ENCODE measurements at places on chromosomes 6 and 20.

DNA sequence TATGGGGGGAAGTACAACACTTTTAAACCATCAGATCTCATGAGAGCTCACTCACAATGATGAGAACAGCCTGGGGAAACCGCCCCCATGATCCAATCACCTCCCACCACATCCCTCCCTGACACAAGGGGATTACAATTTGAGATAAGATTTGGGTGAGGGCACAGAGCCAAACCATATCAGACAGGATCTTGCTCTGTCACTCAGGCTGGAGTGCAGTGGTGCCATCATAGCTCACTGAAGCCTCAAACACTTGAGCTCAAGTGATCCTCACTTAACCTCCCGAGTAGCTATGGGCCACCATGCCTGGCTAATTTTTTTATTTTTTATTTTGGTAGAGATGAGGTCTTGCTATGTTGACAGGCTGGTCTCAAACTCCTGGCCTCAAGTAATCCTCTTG, 5.1 kb upstream of the IYD start:
- no peak for DNase-seq

- DNase-seq: no peak
Observed at GRCh38 chr6:18451756-18452155, 64.6 kb downstream of the RNF144B start.

DNA sequence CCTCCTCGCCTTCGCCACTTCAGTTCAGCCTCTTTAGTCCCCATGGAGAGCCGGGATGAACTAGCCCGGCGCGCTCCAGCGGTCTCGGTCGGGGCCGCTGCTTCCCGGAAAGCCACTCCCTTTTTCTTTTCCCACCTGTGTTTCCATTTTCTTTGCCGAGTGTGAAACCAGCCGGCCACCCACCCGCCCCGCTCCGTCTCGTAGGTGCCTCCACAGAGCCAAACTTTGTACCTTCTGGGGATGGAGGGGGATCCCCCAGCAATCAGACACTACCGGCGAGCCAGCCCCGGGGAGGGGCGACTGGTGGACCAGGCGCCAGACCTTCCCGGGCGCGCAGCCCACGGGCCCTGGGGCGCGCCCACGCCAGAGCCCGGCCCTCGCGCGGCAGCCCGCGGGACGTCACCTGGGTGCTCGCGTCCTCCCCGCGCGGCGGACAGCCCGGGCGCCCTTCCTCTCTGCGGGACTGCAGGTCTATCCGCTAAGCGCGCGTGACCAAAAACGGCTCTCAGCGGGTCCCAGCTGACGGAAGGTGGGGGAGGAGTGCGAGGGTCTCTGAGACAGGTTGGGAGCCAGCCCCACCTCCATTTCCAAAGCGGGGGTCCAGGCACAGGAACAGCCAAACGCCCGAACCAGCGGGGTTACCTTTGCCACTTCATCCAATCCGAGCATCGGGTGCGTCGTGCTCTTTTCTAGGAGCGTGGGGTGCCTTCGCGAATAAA, at the start of gene MCHR2:
Gene MCHR2 (minus strand): TSS at position 691 of the 719 bp plus-strand sequence. CDS start 38,076 bp downstream, outside the sequence.
- DNase-seq: no peak

GRCh38 chr6:28105245-28105639, 19.2 kb upstream of the ZSCAN16 start:
- no peak for DNase-seq

- DNase-seq: no peak
Observed at GRCh38 chr6:140401761-140402160, 1027.3 kb upstream of the CITED2 start.

GRCh38 chr6:168962886-168963285, 290.8 kb downstream of the THBS2 start:
- no peak for DNase-seq

DNA sequence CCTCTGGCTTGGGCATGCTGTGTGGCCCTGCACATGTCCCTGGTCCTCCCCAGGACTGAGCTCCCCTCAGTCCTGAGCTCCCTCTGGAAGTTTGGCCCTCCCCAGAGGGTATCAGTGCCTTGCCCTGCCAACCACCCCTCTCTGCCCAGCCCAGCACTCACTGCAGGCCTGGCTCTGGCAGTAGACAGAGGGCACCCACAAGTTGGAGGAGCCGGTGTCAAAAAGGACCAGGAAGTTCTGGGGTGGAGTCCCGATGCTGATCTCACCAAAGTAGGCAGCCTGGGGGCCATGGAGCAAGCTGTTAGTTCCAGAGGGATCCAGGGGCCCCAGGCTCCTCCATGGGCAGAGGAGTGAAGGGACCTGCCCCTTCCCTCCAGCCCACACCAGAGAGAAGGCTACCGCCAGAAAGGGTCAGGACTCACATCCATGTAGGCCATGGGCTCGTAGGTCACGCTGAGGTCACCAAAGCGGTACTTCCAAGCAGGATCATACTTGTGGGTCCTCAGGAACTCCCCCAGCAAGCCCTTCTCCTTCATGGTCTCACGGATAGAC, 2.9 kb downstream of the PGC start:
- no peak for DNase-seq

- no peak for DNase-seq
Observed at GRCh38 chr20:32501709-32502108, 83.4 kb downstream of the NOL4L start.

GRCh38 chr6:111843347-111844147, 29.7 kb downstream of the FYN start:
- no peak for DNase-seq

DNA sequence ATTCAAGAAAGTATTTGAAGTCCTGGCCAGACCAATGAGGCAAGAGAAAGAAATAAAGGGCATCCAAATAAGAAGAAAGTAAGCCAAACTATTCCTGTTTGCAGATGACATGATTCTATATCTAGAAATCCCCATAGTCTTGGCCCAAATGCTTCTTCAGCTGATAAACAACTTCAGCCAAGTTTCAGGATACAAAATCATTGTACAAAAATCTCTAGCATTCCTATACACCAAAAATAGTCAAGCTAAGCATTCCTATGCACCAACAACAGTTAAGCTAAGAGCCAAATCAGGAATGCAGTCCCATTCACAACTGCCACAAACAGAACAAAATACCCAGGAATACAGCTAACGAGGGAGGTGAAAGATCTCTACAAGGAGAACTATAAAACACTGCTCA, 60.1 kb upstream of the PHIP start:
- no peak for DNase-seq

- no peak for DNase-seq
Observed at GRCh38 chr6:127513425-127513824, 5.7 kb downstream of the MTCL3 start.

GRCh38 chr6:138183790-138184134, 22.0 kb downstream of the ARFGEF3 start:
- DNase-seq: no peak

GRCh38 chr20:57530327-57530981, 5.5 kb upstream of the CTCFL start:
- no peak for DNase-seq

GRCh38 chr6:3232017-3232945, 4.8 kb upstream of the TUBB2B start:
- DNase-seq: no peak

- DNase-seq: no peak
Observed at GRCh38 chr20:44643596-44644229, 7.8 kb downstream of the ADA start.

- no peak for DNase-seq
Observed at GRCh38 chr20:20237093-20237959, 130.6 kb upstream of the INSM1 start.

GRCh38 chr6:135183532-135184440, 2.7 kb downstream of the MYB start:
- no peak for DNase-seq

DNA sequence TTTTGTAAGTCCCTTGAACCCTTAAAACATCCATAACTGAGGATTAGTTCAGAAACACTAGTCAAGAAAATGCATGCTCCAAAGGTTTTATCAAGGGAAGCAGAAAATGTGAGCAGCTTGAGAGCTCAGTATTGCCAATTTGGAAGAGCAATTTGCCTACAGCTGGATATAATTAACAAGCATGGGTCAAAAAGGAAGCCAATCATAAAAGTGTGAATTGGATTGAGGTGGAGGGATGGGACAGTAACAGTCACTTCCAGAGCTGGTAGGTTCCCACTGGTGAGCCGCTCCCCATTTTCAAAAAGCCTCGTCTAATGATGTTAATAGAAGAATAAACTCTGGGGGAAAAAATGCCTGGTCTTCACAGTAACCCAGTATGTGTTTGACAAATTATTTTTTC, 5.0 kb upstream of the PTPRK start:
- no peak for DNase-seq

DNA sequence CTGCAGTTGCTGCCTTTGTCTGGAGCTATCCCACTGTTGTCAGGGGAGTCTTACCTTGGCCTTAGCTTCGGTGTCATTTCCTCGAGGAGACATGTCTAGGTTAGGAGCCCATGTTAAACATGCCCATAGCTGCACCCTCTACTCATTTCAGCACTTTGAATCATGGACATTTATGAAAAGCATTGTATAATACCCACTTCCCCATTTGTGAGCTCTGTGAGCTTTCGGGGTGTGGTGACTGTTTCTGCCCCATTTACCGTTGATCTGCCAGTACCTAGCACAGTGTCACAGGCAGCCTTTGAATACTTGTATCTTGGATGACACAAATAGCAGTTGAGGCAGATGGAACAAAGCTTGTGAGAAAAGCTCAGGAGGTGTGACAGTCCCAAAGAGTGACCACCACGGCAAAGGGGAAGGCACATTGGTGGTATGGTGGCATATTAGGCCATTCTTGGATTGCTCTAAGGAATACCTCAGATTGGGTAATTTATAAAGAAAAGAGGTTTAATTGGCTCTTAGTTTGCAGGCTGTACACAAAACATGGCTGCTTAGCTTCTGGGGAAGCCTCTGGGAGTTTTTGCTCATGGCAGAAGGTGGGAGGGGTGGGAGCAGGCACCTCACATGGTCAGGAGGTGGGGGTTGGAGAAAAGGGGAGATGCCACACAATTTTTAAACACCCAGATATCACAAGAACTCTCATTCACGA, 42.0 kb downstream of the JARID2 start:
- no peak for DNase-seq
